ENCODE measurements at places on chromosomes 7 and 10.

GRCh38 chr10:118865998-118866693 is 111.4 kb upstream of the CACUL1 start:
- DNase-seq: no peak

- no peak for DNase-seq
These were observed 16.2 kb downstream of the WDR91 start for GRCh38 chr7:135195156-135195555.

- DNase-seq: no peak
These were observed 14.9 kb downstream of the RHEB start for GRCh38 chr7:151504715-151505326.

DNA sequence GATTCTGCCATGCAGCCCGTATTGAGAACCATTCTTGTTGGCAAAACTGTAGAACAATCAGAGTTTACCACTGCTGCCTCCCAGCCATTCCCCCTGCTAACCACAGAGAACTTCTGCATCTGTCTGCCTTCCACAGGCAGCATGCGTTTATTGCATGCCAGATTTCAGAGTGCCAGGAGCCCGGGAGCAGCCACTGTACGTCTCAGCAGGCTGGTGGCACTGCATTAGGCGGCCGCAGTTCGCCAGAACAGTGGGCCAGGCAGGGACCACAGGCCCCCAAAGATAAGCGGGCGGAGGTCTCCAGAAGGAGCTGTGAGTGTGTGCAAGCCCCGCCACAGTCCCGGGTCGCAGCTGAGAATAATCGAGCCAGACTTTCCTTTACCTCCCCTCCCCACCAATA is 31.8 kb downstream of the ZNF467 start:
- DNase-seq: no peak

Measured in stimulated activated CD8-positive, alpha-beta memory T cell treated with anti-CD3 and anti-CD28 coated beads, Interleukin-15, amount 100 ng/mL, for 24 hours (primary cell).